ENCODE measurements at places on chromosomes 16 and 17.
A peak's percentile ranks its signal among the peaks of the same experiment; 100 is the strongest.

GRCh38 chr16:14300705-14301168, 229.6 kb downstream of the MRTFB start:
- peak; percentile 81 for DNase-seq

DNA sequence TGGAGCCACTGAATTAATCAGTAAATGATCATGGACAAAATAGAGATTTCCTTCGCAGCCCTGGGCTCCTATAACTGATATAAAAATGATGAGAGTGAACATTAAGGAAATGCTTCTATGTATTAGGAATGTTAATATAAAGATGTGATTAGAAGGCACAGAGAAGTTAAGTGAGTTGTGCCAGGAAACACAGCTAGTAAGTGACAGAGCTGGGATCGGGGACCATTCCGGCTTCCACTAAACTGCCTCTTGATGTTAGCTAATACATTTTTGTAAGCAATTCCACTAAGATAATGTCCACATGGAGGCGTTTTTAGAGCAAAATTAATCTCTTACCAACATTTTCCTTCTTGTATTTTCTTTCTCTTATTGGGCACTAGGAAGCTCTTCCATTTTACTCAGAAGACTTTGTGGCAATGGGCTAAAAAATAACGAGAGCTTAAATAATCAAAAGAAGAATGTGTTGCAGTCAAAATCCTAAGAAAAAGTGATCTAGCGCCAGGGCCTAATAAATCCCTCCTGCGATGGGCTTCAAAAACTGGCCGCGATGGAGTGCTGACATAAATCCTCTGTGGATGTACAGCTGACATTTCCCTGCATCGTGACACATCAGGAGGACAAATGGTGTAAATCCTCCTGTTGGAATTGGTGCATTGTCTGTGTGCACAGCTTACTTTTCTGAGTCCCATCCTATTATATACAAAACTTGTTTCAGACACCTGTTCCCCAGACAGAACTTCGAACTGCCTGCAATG, 326.1 kb upstream of the MAF start:
- DNase-seq, result no peak

- peak; percentile 49 for DNase-seq
These were observed 7.9 kb downstream of the GNAO1 start for GRCh38 chr16:56199164-56199563.

DNA sequence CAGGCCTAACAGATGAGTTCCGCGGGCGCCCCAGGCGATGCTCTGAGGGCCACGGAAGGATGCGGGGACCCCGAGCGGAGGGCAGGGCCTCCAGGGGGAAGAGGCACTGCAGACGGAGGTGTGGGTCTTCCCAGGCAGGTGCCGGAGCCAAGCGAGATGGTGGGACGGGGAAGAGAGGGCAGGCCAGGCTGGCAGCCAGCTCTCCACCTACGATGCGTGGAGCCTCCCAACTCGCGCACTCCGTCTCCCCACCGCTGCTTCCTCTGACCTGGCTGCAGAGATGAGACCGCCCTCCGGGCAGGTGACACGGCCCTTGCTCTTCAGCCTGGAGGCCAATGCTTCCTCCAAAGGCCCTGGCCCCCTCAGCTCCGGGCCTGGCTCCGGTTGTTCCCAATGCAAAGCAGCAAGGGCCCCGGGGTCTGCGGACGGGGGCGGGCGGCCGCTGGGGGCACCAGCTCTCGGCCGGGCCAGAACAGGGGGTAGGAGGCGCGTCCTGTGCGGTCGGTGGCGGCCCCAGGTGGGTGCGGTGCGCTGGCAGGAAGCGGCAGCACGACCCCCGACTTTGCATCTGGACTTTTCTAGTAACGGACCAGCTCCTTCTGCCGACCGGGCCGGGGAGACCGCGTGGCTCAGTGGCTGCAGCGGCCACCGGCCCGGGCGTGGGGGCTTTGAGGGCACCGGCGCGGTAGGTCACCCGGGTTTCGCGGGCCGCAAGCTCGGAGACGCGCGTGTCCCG, 1.5 kb upstream of the SOX8 start:
- DNase-seq, result no peak

- DNase-seq, result no peak
These were observed 25.8 kb upstream of the TNFSF12 start for GRCh38 chr17:7523033-7523432.

DNA sequence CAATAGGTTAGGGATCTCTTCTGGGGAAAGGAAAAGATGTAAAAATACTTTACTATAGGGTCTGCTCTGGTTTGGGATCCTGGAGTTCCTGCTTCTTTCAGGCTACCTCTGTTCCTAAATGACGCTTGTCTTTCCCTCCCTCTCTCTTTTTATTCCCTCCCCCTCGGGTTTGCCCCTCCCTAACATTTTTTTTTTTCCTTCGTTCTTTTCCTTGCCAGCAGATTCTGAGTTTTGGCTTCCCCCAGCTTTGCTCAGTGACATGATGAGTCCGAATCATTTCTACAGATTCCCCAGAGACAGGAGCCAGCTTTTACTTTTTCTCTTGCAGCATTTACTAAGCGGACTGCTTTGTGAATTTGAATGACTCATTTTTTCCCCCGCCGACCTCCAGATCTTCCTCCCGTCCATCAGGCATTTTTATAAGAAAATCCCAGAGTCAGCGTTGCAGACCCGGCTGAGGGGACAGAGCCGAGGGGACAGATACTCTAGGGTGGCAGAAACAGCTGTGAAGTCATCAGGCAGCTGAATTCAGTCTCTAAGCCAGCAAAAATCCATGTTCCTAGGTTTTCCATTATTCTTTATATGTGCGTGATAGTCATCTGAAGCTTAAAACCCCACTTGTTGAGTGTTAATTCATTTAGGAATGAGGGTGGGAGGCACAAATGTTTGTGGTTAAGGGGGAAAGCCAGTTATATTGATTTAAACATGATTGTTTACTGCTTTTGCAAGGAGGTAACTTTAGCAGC, at the start of gene TMEM100:
TMEM100 (minus strand) TSS at position 123 of the 746 bp plus-strand sequence. CDS start 1,794 bp downstream, outside the sequence.
- DNase-seq, result no peak

GRCh38 chr16:12518241-12519175, 285.2 kb downstream of the CPPED1 start:
- DNase-seq, result no peak

GRCh38 chr17:67403065-67403464, 26.0 kb downstream of the PITPNC1 start:
- no peak for DNase-seq

DNA sequence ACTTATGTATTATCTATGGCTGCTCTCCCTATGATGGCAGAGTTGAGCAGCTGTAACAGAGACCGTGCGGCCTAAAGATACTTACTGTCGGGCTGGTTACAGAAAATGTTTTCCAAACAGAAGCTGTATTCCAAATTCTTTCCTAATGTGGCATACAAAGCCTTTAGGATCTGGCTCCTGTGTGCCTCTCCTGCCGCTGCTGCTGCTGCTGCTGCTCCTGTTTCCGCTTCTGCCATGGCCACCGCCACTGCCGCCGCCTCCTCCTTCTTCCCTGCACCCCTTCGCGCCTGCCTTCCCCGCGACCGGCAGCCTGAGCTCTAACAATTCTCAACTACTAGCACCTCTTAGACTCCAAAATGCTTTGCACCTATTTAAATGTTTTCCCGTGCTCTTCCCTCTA, 263.9 kb upstream of the TBX2 start:
- DNase-seq, result no peak

- no peak for DNase-seq
These were observed 17.1 kb downstream of the MYO1C start for GRCh38 chr17:1475321-1475854.

DNA sequence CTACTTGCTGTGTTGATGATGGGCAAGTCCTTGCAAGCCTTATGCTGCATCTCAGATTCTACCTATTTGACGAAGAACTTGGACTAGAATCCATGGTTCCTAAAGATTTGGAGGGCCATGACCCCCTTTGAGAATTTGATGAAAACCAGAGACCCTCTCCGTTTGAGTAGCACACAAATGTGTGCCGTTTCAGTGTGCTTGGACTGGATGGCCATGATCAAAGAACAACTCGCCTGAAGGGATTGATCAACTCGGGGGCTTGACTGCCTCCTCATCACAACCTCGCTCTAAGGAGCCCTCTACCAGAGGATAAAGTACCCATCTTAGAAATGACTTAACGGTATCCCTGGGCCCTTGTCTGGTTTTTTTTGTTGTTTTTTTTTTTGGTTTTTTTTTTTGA, 2.8 kb upstream of the ANKFY1 start:
- no peak for DNase-seq

- DNase-seq, result no peak
These were observed 84.4 kb downstream of the OR1D5 start for GRCh38 chr17:2978991-2979390.

GRCh38 chr17:55527540-55528118, 16.4 kb upstream of the SMIM36 start:
- peak; percentile 36 for DNase-seq

GRCh38 chr17:77101521-77102410, 39.0 kb upstream of the SEC14L1 start:
- DNase-seq, result no peak

DNA sequence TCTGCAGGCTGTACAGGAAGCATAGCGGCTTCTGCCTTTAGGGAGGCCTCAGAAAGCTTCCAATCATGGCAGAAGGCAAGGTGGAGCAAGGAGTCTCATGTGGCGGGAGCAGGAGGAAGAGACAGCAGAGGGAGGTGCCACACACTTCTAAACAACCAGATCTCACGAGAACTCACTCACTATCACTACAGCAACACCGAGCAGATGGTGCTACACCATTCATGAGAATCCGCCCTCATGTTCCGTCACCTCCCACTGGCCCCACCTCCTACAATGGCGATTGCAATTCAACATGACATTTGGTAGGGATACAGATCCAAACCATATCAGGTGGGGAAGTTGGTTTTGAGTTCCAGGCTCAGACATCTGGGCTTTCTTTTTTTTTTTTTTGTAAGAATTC, 31.9 kb upstream of the NUDT7 start:
- no peak for DNase-seq

Data from GM13977 (cell line).